ENCODE measurements at places on chromosomes 6 and 20. TPM values are rescaled to one million over a fixed set of nuclear protein-coding genes. Genes with fewer than 3 reads are reported as not detected.

GRCh38 chr6:158039178-158039557, 57.5 kb downstream of the SYNJ2 start:
- no peak for DNase-seq
- H3K4me1 ChIP-seq, result peaks cover 23% of the 10 kb centered on the region
- no peaks in the 10 kb centered on the region for H3K27me3 ChIP-seq
- H3K4me3 ChIP-seq, result no peak overlapping the region

GRCh38 chr20:61521687-61522420, 269.8 kb downstream of the CDH4 start:
- no peaks in the 10 kb centered on the region for H3K27me3 ChIP-seq
- no peak overlapping the region for H3K4me3 ChIP-seq
- no peak overlapping the region for H3K27ac ChIP-seq
- no peaks in the 10 kb centered on the region for H3K4me1 ChIP-seq

GRCh38 chr20:57871237-57871632, 161.4 kb upstream of the PMEPA1 start:
- no peak for DNase-seq
- H3K36me3 ChIP-seq, result no peaks in the 10 kb centered on the region
- H3K27ac ChIP-seq, result no peak overlapping the region
- H3K4me1 ChIP-seq, result peaks cover under 1% of the 10 kb centered on the region
- no peaks in the 10 kb centered on the region for H3K27me3 ChIP-seq

GRCh38 chr20:62887152-62887859, 25.7 kb upstream of the TCFL5 start:
- peaks cover 12% of the 10 kb centered on the region for H3K4me1 ChIP-seq
- no peak for DNase-seq
- peaks cover 28% of the 10 kb centered on the region for H3K36me3 ChIP-seq
- no peaks in the 10 kb centered on the region for H3K27me3 ChIP-seq
- no peak overlapping the region for H3K4me3 ChIP-seq

DNA sequence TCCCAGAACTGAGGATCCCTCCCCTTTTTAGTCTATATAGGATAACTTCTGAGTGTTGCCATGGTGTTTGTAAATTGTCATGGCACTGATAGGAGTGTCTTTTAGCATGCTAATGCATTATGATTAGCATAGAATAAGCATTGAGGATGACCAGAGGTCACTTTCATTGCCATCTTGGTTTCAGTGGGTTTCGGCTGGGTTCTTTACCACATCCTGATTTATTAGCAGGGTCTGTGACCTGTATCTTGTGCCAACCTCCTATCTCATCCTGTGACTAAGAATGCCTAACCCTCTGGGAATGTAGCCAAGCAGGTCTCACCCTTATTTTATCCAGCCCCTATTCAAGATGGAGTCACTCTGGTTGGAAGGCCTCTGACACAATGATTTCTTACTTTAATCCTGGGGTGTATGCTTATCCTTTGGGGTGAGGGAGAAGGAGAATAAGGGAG, 19.6 kb downstream of the WFDC2 start:
- H3K36me3 ChIP-seq, result no peaks in the 10 kb centered on the region
- H3K4me3 ChIP-seq, result no peak overlapping the region
- H3K27ac ChIP-seq, result no peak overlapping the region

GRCh38 chr6:53680489-53680888, 14.9 kb upstream of the KLHL31 start:
- H3K27me3 ChIP-seq, result peaks cover 14% of the 10 kb centered on the region
- no peaks in the 10 kb centered on the region for H3K4me1 ChIP-seq
- no peak for DNase-seq

The PPIL6 gene
- total RNA-seq, result 0.53 TPM

All from activated naive CD8-positive, alpha-beta T cell treated with anti-CD3 and anti-CD28 coated beads, Interleukin-2, amount 10 ng/mL, durations not matched to agents 7 days and 5 days (primary cell).